ENCODE measurements at places on chromosomes 7 and 10.

DNA sequence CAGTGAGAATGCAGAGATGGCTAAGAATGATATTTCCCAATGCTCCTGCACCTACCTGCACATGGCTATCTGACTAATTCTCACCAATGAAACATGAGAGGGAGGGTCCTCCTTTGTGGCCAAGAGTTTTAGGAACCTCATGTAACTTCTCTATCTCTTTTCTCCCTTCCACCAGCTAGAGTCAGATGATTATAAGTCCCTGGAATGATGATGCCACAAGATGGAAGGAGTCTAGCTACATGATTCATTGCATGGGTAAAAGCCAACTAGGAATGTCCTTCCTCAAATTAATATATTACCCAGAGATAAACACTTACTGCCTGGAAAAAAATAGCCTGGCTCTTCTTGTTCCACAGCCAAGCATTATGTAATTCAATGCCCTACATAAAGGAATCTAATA lies 55.1 kb upstream of the AASS start:
- no peak for DNase-seq

- no peak for DNase-seq
Observed at GRCh38 chr10:100325158-100325557, 4.9 kb downstream of the PKD2L1 start.

GRCh38 chr10:99913831-99914235 lies 95.9 kb downstream of the DNMBP start:
- no peak for DNase-seq

GRCh38 chr7:19491821-19492452 lies 216.9 kb downstream of the POLR1F start:
- no peak for DNase-seq

GRCh38 chr10:49622426-49623425 lies 8.9 kb downstream of the CHAT start:
- no peak for DNase-seq

All from activated T-cell treated with anti-CD3 and anti-CD28 coated beads, Interleukin-2, amount 50 U/mL, for 48 hours (primary cell).